ENCODE measurements at places on chromosomes 1 and 21.

DNA sequence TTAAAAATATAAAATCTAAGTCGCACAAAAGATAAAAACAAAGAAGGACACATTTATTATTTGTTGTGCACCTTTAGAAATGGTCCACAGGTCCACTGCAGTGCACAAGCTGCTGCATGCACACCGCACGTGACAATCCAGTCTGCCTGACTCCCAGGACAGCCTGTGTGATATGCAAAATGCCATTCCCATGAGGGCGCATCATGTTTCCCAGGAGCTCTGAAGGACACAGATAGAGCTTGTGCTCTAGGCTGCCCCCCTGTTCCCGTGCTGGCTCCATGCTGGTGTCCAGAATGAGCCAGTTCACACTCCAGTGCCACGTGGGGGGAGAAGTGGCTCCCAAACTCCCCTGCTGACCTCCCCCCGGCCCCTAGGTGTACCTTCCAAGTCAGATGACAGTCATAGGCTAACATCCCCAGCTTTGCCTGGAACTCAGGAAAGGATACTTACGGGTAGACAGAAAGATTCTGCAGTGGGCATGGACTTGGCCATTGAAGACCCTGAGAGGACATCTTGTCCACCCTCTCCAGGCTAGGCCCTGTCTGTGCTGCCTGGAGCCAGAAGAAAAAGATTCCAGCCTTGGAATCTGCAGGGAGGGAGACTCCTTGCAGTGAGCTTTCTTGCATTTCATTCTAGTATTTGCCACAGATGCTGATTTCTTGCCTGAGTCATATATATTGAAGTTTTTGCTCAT, 26.3 kb downstream of the RAB7B start:
- DNase-seq, result no peak

- DNase-seq, result no peak
These were observed 3.2 kb downstream of the DIP2A start for GRCh38 chr21:46461909-46462308.

- DNase-seq, result no peak
These were observed 88.6 kb upstream of the LYPLAL1 start for GRCh38 chr1:219085082-219085481.

DNA sequence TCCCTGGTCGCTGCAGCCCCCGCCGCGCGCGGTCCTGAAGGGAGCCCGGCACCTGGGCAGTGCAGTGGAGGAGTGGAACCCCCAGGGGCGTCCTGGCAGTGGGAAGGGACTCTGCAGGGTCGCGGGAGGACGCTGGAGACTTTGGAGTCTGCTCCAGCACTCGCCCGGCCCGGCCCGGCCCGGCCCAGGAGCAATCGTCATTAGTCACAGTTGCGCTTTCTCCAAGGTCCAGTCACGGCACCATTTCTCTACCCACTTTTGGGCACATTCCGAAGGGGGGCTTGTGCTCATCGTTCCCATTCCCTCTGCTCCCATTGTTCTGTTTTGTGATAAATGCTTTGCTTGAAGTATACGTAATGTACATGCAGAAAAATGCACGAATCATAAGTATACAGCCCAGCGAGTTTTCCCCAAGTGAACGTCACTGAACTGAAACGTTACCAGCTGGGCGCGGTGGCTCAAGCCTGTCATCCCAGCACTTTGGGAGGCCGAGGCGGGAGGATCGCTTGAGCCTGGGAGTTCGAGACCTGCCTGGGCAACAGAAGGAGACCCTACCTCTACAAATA, 999 bp downstream of the THAP3 start:
- peak; percentile 25 for DNase-seq

GRCh38 chr1:35085421-35085820, 6.2 kb downstream of the ZMYM1 start:
- no peak for DNase-seq

DNA sequence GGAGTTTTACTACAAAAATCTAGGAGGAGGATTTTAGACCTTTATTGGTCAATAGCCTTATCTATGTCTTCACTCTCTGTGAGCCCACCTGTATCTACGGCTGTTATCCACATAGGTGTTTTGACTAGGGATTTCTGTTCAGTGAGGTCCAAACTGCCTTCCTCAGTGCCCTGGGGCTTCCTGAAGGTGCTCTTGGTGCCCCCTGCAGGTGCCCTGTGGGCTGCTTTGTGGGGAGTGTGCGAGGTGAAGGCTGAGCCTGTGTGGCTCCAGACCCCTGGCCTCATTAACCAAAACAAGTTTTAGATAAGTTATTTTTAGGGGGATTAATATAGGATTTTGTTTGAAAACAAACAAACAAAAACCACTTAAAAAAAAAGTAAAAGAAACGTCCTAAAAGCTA, 122.5 kb downstream of the KIF26B start:
- no peak for DNase-seq

DNA sequence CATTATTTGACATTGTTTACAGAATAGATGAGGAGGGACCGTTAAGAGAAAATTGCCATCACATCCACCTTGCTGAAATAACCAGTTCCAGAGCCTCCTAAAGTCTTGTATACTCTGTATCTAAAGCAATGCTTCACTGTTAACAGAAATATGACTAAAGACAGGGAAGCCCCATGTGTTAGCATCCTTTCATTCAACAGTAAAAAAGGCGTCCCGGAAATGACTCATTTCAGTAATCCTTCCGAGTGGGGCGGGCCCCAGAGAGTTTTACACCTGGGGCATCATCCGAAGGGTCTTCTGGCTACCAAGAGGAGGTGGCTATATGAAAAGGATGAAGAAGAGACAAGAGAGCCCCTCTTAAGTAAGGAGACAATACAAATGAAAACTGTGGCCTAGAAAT, 227.2 kb downstream of the SLC45A1 start:
- no peak for DNase-seq

- peak; percentile 84 for DNase-seq
These were observed 134.6 kb upstream of the ARHGEF16 start for GRCh38 chr1:3319874-3320245.

DNA sequence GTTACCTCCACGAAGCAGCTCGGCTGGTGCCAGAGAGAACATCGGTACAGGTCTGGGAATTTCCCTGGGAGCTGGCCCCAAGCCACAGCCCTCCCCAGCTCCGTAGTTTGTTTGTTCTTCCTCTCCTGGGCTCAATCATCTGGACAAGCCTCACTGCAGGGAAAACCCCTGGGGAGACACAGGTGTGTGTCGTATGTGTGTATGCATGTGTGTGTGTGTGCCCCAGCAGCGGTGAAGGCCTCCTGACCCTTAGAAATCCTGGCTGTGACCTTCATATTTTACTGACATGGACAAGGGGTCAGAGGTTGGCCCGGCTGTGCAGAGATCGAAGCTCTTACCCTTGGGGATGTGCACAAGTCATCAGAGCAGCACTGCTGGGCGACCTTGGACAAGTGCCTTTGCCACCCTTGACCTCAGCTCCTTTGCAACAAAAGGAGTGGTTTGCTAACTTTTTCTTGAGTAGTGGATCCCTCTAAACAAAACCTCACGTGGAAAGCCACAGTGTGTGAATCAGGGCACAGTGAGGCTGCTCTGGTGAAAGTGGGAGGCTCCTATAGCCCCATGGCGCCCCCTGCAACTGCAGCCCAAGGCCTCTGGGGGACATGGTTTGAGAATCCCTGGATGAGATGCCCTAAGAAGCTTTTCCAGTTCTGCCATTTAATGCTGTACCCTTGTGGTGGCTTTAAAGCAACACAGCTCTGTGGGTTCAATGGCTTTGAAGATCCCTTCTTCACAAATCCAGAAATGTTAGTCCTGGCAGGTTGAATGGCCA, 12.3 kb upstream of the IL22RA1 start:
- peak; percentile 20 for DNase-seq

DNA sequence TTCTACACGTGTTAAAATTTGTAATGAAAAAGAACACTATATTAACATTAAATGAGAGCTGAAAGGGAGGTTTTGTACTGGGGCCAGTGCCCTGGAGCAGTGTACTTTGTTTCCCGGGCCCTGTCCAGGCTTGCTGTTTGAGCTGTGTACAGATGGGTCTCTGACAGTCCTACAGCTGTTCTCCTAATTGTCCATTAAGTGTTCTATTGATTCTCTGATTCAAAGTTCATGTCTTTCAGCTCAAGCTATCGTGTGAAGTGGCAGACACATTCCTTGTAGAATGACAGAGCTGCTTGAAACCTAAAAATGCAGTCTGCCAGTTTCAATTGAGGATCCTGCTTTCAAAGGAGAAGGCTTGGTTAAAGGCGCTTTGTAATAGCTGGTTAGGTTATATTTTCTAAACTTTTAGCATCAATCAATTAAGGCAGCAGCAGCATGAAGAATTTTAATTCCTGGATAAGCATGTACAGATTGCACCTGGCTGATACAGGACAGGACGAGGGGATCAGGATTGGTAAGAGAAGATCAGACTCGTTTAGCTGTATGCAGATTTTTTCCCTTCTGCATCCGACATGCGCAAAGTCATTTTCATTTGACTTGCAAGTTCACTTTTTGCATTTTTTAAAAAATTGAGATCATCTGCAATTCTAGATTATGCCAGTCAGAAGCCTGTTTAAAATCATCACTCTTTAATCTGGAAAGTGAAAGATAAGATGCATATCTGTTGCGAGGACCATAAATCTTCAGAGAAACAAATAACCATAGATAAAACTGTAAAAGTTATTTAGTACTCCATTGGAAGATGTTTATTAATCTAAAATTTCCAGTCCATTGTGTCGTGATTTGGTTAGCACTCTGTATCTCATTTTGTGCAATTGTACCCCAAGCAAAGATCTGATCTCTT, 98.5 kb downstream of the ATG4C start:
- no peak for DNase-seq

GRCh38 chr1:156429313-156430060, 60.5 kb downstream of the RHBG start:
- no peak for DNase-seq

All from MV-4-11 (cell line).